ENCODE measurements at places on chromosomes 4 and X.

- peak; percentile 21 for DNase-seq
Measured at GRCh38 chr4:44493924-44494323, 45.3 kb upstream of the KCTD8 start.

DNA sequence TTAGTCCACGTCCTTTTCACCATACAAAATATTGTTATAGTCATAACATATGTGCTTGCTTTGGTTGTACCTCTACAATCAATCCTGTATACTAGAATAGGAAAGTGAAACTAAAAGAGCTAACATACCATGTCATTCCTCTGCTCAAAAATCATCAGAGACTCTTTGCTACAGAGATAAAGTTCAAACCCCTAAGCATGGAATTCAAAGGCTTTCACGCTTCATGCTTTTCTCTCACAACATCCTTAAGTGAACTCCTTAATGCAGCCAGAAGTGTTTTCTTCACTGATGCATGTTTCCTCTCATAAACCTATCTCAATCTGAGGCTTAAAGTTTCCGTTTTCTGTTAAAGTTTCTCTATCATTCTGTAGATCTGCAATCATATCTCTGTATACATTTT is 744.6 kb upstream of the IGFBP7 start:
- DNase-seq = no peak

DNA sequence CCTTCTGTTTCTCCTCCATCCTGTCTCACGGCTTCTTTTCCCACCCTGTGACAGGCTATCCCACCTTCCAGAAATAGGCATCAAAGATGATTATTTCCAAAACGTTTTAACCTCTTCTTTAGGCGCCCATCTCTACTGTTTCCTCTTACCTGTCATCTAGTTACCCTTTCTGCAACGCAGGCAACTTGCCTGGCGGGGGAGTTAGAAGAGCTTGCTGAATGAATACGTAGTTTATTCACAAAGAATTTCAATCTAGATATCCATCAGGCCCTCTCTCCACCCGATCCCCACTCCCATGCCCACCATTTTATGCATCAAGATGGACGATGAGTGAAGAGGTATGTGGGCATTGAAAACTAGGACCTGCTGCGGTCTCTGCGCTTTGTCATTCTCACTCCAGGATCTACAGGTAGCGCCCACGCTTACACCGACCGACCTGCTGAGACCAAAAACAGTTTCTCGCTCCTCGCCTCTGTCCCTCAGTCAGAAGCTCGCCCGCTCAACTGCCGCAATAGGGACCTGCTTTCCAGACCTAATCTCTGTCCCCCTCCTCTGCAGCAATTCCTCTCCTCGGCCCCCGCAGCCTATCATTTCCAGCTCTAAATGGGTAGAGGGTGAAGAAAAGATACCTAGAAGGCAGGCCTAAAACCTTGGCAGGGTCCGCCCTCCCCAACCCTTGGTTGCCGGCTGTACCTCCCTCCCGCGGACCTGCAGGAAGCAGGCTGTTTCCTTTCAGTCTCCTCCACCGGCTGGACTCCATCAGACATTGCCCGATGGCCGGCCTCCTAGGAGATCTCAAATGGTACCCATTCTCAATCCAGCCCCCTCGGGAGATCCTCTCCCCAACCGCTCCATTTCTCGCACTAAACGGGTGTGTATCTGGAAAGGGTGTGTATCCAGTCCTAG is 624 bp downstream of the BEX5 start:
- no peak for DNase-seq

DNA sequence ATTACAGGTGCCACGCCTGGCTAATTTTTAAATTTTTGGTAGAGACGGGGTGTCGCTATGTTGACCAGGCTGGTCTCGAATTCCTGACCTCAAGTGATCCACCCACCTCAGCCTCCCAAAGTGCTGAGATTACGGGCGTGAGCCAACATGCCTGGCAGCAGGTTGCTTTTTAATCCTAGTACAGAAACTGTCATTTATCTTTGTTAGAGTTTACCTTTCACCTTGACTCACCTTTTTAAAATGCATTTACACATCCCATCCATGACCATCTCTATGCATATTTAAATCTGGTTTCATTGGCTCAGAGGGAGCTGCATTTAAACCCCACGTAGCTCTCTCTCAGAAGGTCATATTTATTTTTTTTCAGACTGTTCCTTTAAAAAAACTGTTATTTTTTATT is 31.9 kb downstream of the SLC16A2 start:
- DNase-seq = no peak

DNA sequence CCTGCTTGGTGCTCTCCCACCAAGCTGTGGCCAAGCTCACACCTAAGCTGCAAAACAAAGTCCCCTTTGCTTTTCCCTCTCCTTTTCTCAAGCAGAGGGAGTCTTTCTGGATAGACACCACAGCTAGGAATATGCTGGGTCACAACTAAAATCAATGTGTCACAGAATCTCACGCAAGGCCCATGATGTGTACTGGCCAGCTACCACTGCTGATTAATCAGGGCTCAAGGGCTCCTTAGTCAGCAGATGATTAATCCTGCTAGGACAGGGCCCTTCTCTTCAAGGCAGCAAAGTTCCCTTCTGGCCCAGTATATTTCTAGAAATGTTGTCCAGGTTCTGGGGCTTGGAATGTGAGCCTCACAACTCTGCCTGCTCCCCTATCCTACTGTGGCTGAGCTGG is 32.0 kb upstream of the TENT5D start:
- DNase-seq = no peak

Data from SW 1271 (cell line).